ENCODE measurements at places on chromosomes 4 and X.
A peak's percentile ranks its signal among the peaks of the same experiment; 100 is the strongest.

DNA sequence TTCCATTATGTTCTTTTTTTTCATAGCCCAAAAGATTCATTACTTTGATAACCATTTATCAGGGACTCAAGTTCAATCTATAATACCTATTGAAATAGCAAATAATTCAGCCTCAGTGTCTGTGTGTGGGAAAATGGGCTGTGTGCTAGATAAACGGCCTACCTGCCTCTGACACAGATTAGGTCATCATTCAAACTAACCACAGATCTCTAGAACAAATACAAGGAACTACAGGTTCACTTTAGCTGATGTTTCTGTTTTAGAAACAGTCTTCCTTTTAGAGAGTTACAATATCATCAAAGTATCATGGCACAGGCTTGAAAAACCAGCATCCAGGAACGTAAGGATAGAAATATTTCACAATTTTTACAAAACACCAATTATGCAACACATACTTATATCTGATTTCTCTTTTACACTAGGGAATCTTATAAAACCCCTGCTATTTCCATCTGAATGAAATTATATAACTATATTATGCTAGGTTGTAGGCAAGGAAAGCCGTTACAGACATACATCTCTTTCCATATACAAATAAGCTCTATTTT, 56.6 kb upstream of the MAB21L2 start:
- no peak for DNase-seq

DNA sequence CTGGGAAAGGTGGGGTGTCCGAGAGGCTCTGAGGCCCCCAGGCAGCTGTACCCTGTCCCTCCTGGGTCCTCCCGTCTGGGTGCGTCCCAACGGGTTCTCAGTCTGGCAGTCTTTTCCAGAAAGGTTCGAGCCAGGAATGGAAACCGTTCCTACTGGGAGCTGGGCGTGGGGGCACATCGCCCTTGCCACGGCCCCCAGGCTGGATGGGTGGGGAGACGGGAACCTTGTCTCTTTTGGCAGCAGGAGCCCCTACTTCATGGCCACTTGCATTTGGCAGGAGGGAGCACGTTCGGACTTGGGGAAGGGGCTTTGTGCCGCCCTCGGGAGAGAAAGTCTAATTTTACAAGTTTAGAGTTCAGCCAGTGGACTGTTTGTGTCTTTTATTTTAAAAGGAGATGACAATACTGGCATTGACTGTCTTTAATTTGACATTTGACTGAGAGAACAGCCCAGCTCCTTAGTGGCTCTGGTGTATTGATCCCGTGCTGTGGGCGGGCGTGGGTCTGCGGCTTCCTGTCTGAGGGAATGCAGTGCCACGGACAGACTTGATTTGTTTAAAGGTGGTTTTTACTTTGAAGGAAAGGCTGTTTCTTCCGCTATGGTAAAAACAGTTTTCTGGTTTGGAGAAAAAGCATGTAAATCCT, 95.1 kb downstream of the SORCS2 start:
- no peak for DNase-seq

DNA sequence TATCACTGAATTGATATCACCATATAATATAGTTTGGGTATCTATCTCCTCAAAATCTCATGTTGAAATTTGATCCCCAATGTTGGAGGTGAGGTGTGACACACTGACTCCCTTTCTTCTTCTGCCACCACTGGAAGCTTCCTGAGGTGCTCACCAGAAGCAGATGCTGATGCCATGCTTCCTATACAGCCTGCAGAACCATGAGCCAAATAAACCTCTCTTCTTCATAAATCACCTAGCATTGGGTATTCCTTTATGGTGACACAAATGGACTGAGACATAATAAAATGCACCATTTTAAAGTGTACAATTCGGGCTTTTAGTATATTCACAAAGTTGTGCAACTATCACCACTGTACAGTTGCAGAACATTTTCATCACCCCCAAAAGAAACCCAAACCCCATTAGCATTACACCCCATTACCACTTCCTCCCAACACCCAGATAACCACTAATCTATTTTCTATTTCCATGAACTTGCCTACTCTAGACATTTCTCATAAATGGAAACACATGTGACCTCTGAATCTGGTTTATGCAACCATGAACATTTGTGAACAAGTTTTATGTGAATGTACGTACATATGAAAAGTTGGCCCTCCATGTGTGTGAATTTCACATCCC, 148.9 kb downstream of the OPHN1 start:
- no peak for DNase-seq

- no peak for DNase-seq
Observed at GRCh38 chr4:108829966-108830492, 67.2 kb upstream of the ETNPPL start.

DNA sequence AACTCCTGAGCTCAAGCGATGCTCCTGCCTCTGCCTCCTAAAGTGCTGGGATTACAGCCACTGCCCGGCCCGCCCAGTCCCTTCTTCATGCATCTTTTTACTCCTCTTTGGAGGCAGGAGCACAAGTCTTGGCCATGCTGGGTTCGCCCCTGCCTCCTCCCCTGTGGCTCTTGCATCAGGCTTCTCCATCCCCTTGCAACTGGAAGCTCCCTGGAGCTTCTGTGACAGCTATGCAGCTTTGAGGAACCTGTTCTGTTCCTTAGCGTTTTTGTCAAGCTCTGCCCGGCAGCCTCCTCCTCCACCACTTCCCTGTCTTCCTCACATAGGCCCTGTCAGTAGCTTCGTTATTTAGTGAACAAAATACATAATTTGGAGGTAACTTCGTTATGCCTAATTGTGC, 73.9 kb downstream of the PSAPL1 start:
- DNase-seq: no peak

GRCh38 chr4:40995850-40996249, 218.5 kb downstream of the APBB2 start:
- peak; percentile 30 for DNase-seq

DNA sequence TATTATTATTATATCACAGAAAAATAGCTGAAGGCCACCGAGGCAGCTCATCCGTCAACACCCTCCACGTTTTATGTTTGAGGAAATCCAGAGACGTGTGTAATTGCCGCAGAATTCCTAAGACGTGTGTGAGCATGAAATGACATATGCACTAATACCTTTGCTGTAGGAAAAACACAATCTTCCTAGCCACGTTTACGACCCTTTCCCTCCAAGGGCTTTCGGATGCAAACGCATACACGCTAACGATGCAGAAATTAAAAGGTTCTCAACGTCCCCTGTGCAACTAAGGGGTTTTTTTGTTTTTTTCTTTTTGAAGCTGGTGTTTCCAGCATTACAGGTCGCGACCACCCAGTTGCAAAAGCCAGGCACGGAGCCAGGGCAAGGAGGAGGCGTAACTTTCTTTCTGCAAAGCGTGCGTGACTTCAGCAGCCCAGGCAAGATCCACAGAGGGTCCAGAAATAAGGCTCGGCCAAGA, 33.8 kb downstream of the CRLF2 start:
- no peak for DNase-seq
